ENCODE measurements at places on chromosomes 6 and 20.
A peak's percentile ranks its signal among the peaks of the same experiment; 100 is the strongest.

GRCh38 chr6:40398810-40399477 is 188.2 kb downstream of the LRFN2 start:
- DNase-seq = no peak

GRCh38 chr6:25034431-25034921 is 98.7 kb upstream of the RIPOR2 start:
- no peak for DNase-seq

- DNase-seq = peak; percentile 24
These were observed 481 bp downstream of the ZNF133 start for GRCh38 chr20:18288749-18289267.

GRCh38 chr6:42264162-42264851 is 46.6 kb upstream of the MRPS10 start:
- DNase-seq = no peak

DNA sequence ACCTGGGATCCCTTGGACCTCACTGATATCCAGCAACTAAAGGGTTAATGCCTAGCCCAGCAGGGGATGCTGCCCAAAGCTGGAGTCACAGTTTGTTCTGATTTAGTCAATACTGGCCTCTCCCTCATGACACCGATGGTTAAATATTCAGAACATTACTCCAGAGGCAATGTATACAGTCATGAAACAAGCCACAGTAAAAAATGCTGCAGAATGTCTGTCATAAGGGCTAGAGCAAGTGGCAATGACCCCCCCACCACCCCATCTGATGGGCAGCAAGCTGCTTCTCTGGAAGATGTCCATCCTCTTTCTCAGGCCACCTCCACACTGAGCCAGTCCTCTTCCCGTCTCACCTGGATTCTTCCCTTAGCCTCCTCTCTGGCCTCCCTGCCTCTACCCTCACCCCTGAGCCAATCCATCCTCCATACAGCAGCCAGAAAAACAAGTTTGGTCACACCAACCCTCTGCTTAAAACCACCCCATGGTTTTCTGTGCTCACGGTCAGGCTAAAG is 99.0 kb upstream of the KCNG1 start:
- no peak for DNase-seq

- DNase-seq = no peak
These were observed 24.5 kb downstream of the FIG4 start for GRCh38 chr6:109715616-109716015.

DNA sequence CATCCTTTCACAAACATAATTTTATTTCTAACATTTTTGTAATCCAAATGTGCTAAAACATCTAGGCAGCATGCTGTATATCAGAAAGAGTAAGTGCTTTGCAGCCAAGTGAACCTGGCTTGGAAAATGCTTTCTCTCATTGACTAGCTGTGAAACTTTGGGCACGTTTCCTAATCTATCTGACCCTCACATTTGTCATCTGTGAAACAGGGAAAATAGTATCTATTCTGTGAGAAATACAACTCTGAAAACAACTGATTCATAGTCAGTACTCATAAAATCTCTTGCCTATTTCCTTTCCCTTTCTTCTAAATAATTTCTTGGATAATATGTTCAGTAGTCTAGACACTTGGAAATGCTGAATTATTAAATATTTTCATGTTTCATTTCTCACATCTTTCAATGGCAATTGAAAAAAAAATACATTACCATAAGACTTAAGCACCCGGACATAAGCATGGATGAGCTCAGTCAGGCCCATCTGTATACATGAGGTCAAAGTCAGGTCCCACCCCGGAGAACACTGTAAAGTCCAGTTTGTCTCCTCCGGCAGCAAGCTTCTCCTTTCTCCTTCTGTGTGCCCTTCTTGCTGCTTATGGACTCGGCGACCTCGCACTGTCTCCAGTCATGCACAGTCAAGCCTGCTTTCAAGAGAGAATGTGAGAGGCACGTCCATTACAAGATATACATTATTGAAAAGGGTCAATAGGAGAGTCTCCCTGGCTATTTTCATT is 455.0 kb upstream of the SOX4 start:
- no peak for DNase-seq

DNA sequence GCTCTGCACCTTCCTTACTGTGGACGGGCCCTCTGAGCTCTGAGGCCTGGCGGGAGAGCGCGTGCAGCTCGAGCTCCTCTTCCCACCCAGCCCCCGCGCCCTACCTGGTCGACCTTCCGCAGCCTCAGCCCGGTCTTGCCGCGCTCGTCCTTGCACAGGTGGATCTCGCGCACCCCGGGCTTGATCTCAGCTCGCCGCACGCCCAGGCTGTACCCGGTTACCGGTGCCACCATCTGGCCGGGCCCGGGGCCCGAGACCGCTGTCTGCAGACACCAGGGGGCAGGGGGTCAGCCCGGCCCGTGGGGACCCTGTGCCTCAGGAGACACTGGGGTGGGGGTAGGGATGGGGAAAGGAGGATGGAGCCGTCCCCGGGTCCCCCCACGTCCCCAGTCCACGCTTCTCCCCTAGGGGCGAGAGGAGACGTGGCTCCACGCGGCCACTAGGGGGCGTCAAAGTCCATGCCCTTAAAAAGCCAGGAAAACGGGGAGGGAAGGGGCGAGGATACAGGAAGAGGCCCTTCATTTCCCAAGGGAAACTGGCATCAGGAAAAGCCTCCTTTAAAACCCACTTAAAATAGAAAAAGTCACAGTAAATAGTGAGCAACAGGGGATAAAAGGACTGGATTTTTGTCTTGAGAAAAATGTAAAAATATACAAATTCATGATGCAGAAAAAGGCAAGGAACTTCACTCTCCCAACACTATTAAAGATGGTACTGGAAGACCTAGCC is 15.5 kb downstream of the SDCBP2 start:
- DNase-seq = peak; percentile 68

DNA sequence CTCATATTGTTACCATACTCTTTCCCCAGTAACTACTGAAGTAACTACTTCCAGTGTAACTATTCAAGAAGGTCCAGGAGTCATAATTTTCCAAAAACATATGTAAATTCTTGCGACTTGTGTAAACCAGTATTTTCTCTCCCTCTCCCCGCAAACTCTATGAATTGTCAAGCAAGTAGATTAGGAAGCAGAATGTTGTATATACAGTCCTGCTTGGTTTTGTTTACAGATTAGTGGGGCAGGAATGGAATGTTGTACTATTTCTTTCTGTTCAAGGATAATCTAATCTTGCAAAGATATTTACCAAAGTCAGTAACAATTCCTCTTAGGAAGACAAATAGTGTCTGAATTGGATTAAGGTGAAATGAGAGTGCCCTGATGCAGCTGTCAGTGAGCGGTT is 234.9 kb upstream of the PLN start:
- DNase-seq = no peak

DNA sequence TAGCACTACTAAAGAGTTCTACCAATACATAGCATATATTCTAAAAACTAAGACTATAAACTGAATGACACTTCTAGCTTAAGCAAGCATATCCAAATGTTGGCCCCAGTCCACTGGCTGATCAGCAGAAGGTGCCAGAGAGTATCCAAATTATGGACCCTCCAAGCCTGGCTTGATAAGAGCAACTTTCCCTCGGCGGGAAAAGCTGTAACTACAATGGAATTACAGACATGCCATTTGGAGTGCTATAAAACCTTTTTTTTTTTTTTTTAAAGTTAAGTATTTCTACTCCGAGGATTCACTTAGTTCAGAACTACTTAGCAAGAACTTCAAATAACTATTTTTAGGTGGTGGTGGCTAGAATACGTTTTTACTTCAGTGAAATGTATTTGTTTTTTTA is 94.6 kb downstream of the EPB41L2 start:
- DNase-seq = no peak

GRCh38 chr20:11697055-11697454 is 220.6 kb upstream of the BTBD3 start:
- no peak for DNase-seq

- DNase-seq = no peak
These were observed 584.7 kb downstream of the BMP2 start for GRCh38 chr20:7352165-7352564.

- no peak for DNase-seq
These were observed 4.8 kb downstream of the EPB41L2 start for GRCh38 chr6:131058236-131058635.

DNA sequence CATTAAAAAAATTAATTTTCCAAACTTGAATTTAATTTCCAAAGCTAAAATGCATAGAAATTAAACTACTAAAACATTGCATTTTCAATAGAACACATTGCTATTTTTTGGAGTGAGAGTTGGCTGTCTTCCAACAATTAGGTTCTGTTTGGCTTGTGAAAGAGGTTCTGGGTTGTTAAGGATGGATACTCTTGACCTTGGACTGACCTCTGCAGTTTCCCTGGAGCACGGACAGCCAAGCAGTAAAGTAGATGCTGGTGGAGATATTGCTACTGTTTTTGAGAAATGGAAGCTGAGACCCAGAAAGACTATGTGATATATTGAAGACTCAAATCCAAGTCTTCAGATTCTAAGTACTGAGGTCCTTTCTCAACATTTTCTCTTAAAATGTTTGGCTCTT is 95.9 kb upstream of the CHD6 start:
- DNase-seq = no peak

GRCh38 chr20:62015540-62016288 is 50.0 kb downstream of the TAF4 start:
- no peak for DNase-seq

- no peak for DNase-seq
These were observed 1.3 kb downstream of the ARHGAP18 start for GRCh38 chr6:129708496-129709195.

- no peak for DNase-seq
These were observed 6.2 kb downstream of the SAPCD1 start for GRCh38 chr6:31768363-31769257.

DNA sequence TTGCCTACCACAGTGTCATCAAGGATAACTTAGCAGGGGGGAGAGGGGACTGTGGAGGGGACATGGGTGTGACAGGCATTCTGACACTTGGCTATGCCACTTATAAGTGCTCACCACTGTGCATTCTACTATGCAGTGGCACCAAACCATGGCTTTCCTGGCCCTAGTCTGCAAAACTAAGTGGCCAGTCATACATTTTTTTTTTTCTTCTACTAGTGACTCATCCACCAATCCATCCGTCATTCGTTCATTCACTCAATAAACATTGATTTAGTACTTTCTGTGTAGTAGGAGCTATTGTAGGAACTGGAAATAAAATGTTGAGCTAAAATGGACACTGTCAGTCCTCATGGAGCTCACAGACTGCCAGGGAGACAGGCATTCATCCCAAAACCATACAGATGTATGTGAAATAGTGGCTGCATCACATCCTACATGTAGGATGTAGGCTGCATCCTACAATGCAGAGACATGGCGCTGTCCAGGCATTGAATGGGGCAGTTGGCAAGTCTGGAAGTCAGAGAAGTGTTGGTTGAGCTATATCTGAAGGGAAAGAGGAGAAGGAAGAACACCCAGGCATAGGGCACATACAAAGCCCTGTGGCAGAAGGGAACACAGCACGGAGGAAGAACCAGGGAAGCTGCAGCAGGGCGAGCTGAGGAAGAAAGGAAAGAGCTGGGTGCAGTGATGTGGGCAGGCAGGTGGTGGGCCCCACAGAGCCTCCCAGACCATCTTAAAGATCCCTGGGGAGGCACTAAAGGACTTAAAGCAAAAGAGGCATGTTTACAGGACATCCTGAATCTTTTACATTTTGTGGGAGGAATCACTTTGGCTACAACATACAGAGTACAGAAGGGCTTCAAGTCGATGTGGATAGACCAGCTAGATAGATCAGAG is 224.4 kb downstream of the UST start:
- no peak for DNase-seq

DNA sequence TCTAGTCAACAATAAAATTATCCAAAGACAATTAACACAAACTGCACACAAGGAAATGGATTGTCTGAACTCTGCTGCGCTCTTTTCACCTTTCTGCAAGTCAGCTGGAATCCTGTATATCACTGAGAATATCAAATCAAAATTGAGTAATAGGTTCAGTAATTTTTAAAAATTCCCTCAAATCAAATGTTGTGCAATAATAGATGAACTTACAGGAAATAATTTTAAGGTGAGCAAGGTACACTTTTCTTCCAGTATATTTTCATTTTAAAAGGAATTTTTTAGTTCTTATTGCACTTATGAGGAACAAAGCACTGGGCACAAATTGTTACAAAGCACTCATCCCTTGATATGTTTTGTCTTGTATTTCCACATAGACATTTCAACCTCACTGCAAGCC is 1.2 kb downstream of the SAYSD1 start:
- no peak for DNase-seq

- no peak for DNase-seq
These were observed 7.1 kb upstream of the BPIFB4 start for GRCh38 chr20:33072362-33072761.

DNA sequence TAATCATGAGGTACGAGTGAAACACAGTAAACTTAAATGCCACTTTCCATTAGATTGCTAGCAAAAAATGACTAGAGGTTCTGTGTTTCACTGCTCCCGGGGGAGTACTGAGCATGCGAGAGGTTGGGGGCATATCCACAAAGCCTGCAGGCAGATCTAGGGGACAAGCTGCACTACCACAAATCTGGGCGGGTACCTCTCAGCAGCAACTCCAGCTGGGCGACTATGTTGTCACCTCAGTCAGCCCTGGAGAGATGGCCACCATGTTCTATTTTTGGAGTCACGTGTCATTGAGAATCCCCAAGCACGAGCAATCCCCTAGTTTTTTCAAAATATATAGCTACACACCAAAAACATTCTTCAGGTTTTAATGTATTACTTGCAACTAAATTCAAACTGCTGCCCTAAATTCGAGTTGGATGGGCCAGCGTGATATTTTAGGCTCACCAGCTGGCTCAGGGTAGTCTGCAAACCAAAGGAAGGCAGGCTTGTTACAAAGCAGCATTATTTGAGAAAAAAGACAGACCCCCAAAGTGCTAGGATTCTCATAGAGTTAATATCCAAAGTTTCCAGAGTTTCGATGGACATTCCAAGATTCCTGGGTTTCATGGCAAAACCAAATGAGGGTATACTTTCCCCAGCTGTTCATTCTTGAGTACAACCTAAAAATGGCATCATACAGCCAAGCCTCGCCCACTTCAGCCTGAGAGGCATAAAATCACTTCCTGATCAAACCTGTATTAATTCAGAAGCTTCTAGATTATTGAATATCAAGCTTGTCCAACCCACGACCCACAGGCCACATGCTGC is 24.1 kb upstream of the MYLIP start:
- DNase-seq = no peak

- peak; percentile 12 for DNase-seq
These were observed 3.3 kb downstream of the VEGFA start for GRCh38 chr6:43773050-43773979.

DNA sequence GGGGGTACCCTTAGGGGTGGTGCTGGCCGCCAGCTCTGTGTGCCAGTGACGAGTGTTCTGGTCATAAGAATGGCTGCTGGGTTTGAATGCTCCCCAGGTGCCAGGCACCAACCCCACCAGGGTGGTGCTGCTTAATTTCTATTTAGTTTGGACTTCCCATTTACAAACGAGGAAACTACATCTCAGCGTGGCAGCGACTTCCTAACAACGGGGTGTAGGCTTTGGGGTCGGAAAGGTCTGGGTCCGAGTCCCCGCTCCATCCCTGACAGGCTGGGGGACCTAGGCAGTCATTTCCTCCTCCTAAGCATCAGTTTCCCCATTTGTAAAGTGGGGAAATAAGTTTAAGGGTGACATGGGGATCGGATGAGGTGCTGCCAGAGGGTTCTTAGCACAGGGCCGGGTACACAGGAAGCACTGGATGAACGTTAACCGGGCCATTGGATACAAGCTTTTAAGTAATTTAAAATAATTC is 30.3 kb downstream of the CEBPB start:
- DNase-seq = no peak

Measured in NCI-H1105 treated with DMSO at 0.1 percent for 48 hours (cell line).